NCI-H1048 (cell line): ENCODE measurements at places on chromosomes 3 and 15.
A peak's percentile ranks its signal among the peaks of the same experiment; 100 is the strongest.

DNA sequence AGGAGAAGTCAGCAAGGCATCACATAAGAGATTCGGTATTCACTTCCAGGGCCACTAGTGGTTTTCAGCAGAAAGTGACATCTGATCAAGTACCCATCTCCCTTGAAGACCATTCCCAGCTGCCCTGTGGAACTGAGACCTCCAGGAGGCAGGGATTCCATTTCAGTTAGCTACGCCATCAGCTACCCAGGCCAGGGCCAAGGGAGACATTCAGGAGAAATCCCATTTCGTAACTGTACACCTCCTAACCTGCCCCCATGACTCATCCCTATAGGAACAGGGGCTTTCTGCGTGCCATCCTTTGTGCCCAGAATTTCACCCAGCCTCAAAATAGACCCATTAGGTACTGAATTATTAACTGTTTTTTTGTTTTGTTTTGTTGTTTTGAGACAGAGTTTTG is 24.7 kb downstream of the SPATA12 start:
- no peak for DNase-seq

DNA sequence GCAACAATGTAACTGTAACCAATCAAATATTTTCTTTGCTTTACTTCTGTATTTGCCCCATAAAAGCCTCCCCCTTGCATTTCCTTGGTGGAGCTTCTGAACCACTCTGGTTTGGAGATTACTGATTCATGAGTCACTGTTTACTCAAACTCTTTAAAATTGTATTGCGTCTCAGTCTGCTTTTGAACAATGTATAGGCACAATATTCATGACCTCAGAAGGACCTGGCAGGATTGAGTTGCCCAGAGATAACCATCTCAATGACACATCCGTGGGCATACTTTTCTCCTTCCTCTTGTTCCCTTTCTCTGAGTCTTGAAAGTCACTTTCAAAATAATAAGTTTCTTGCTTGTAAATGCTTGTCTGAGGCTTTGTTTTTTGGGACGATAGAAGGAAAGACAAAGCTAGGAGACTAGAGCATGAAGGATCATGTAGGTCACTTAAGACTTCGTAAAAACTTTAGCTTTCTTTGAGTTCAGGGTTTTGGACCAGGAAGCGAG is 57.1 kb upstream of the POU1F1 start:
- no peak for DNase-seq

- DNase-seq: no peak
Measured at GRCh38 chr3:24907106-24907505, 412.5 kb upstream of the THRB start.

- no peak for DNase-seq
Measured at GRCh38 chr3:54123776-54124196, 1.4 kb downstream of the CACNA2D3 start.

- DNase-seq: no peak
Measured at GRCh38 chr15:42034628-42035434, 14.0 kb upstream of the PLA2G4E start.

- no peak for DNase-seq
Measured at GRCh38 chr3:4584456-4585249, 91.5 kb downstream of the ITPR1 start.

GRCh38 chr15:95973566-95974256 is 356.8 kb upstream of the NR2F2 start:
- no peak for DNase-seq

GRCh38 chr3:124374583-124374982 is 355.7 kb upstream of the UMPS start:
- no peak for DNase-seq

- DNase-seq: no peak
Measured at GRCh38 chr15:59657635-59658125, 365 bp upstream of the GTF2A2 start.

GRCh38 chr15:48962662-48963523 is 826 bp downstream of the SHC4 start:
- DNase-seq: no peak

- DNase-seq: no peak
Measured at GRCh38 chr3:104555728-104556127, 811.0 kb upstream of the ALCAM start.

GRCh38 chr3:25156626-25157025 is 271.4 kb upstream of the RARB start:
- no peak for DNase-seq

GRCh38 chr15:25803541-25803940 is 59.6 kb downstream of the ATP10A start:
- no peak for DNase-seq

GRCh38 chr15:71790081-71790480 is 20.3 kb upstream of the NR2E3 start:
- no peak for DNase-seq

GRCh38 chr3:107421170-107421792 is 44.0 kb downstream of the CCDC54 start:
- DNase-seq: peak; percentile 9

- no peak for DNase-seq
Measured at GRCh38 chr3:26291840-26292239, 330.7 kb upstream of the LRRC3B start.

GRCh38 chr3:47282424-47283192 is at the start of the genes KIF9 and KLHL18:
Gene KIF9, minus strand, starts transcription at chr3:47282799. Its CDS starts 5,425 bp downstream, at chr3:47277374.
Gene KLHL18, plus strand, starts transcription at chr3:47282944. Its CDS starts 22 bp downstream, at chr3:47282966.
- peak; percentile 83 for DNase-seq

DNA sequence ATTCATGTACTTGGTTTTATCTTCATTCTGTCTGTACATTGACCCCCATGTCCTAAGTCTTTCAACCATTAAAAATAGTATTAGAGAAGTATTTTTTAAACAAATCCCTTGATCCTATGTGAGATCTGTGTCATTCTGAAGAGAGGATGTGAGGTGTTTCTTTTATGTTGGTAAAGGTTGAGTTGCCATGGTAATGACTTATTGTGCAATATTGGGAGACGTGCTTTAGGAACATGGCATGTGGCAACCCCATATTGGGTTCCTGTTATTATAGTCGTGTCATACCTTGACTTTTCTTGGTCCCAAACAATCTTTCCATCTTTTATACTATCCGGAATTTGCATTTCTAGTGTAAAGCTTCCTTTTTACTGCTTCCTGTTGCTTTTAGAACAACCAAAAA is 203.1 kb downstream of the KCNAB1 start:
- DNase-seq: no peak

DNA sequence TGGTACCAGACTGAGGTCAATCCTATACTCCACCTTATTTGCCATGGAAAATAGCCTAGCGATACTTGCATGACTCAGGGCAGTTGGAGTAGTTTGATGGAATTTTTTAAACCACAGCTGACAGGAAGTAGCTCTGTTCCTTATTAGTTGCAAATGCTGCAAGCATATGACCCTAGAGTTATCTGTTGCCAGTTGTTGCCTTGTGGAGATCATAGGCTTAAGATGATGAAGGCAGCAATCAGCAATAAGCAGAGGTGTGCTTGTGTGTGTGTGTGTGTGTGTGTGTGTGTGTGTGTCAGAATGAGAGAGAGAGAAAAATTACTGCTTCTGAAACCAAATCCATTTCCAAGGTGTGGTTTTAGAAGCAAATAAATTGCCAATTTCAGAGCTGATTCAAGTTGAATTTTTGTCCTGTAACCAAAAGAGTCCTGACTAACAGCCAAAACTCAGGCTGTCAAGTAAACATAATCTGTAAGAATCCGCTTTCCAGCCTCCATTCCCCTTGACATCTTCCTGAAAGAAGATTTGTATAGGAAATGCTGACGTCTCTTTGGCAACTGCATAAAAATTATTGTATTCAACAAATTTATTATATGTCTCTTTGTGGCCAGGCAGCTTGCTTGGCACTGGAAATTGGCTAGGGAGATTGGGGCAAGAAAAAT is 141.2 kb downstream of the SERPINI1 start:
- DNase-seq: no peak

DNA sequence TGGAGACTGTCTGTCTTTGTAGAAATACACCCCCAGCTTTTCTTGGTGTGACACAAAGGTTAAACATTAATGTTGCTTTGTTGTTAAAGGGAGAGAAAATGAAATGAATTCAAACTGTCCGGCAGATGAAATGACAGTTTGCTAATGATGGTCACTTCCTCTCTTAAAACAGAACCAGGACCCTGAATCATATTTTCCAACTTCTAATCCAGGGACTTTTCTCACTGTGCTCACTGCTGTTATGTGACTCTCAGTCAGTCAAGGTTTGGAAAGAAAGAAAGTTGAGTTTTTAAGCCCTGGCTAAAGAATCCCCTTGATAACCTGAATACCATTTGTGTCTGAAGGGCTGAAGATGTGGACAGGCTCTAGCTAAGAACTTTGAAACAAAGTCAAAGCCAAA is 215.8 kb downstream of the AGBL1 start:
- no peak for DNase-seq

DNA sequence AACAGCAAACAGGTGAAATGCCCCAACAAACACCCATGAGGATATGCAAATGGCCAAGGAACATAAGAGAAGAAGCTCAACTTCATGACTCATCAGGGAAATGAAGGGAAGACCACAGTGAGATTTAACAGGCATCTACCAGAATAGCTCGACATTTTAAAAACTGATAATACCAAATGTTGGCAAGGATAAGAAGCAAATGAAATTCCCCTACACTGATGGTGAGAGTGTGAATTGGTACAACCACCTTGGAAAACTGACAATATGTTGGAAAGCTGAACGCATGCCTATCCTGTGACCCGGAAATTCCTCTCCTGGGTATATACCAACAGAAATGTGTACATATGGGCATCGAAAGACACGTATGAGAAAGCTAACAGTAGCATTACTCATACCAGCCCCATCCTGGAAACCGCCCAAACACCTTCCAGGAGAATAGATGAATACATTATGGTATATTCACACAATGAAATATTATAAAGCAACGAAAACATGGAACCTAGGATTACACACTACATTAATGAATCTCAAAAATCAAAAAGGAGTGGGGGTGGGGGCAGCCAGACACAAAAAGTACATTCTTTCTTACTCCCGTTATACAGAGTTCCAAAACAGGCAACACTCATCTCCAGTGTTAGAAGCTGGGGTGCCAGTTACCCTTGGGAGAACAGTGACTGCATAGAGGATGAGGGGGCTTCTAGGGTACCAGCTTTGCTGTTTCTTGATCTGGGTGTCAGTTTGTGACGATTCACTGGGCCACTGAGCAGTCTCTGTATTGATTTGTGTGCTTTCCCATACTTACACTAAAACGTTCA is 16.9 kb downstream of the RFTN1 start:
- DNase-seq: no peak

DNA sequence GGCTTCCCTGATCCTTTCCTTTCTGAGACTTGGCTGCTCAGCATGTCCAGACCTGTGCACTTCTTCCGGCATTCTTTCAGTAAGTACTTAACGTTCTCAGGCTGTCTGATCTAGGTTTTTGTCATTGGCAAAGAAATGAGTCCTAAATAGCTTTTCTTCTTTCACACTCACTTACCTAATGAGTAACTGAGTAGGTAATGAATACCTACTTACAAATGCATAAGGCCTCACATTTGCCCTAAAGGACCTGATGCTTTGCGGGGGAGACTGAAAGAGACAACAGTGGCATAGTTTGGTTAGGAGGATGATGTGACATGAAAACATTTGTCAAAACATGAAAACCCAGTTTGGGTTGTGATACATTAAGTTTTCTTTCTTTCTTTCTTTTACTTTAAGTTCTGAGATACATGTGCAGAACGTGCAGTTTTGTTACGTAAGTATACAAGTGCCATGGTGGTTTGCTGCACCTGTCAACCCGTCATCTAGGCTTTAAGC is 516.7 kb upstream of the CFAP20DC start:
- DNase-seq: no peak

DNA sequence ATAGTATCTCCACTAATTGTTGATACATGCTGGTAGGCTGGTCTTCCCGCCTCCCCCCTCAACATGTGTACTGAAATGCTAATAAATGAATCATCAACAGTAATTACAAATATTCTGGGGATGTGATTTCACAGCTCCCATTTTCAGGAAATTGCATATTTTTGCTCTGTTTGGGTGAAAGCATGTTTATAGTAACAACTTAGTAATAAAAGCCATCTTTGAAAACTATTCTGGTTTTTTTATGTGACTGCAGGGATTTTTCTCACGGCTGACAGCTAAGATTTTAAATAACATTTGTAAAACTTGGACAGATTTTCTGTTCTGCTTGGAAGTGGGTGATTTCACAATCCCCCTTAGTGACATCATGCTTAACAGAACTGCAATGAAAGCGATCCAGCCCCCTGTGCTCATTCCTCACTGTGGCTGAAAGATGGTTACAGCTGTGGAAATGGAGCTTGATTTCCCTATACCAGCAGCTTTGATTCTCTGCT is 25.6 kb upstream of the FAM174B start:
- no peak for DNase-seq

DNA sequence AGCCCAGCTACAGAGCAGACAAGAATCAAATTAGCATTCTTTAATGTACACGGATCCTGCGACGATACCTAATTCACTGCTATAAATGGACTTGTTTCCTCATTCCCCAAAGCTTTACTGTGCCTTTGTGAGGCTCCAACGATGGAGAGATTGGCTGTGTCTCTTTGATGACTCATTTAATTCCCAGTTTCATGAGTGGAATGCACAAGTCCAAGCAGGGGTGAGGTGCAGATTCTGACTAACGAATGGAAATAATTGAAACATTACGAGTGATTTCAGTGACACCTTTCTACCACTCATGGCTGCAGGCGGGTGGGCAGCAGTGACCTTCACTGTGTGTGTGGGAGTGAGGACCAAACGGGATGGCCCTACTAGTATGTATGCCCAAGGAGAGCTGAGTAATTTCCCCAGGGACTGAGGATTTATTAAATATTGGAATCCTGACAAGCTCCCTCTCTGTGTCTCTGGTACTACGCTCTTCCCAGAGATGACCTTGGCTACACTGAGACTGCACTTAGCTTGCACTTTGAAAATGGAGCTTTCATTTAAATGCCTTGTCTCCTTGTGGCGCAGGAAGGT is 156.7 kb downstream of the CACNA2D3 start:
- DNase-seq: no peak

DNA sequence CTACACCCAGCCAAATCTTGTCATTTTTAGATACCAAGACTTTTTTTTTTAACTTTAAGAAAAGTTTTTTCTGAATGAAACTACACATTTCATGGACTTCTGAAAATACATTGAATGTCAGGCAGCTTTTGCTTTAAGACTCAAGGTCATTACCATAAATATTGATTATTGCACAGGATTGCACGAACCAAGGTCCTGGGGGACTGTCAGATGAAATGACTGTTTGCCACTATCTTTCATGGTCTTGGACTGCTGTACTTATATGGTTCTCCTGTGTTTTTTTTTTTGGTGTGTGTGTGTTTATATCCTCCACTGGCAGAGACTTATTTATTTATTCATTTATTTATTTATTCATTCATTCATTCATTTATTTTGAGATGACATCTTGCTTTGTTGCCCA is 6.9 kb upstream of the MYO1E start:
- DNase-seq: no peak

- no peak for DNase-seq
Measured at GRCh38 chr3:127732879-127733350, 60.2 kb downstream of the ABTB1 start.

DNA sequence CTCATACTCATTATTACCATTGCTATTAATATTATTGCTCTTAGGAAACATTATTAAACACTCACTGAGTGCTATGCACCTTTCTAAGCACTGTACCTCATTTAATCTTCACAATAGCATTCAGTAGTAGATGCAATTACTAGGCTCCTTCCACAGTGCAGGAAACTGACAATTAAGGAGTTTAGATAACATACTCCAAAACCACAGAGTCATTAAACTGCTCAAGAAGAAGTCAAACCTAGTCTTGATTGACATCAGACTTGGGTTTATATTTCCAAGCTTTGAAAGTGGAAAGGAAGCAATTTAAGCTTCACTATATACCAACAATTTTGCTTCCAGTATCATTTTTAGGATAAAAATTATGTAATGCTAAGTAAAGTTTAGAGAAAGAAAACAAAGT is 490.1 kb upstream of the ARRDC4 start:
- no peak for DNase-seq
